HepG2 (cell line): ENCODE measurements at places on chromosomes 1 and 21.

GRCh38 chr1:54284781-54285529, 85.0 kb downstream of the MRPL37 start:
- no peak for DNase-seq

- DNase-seq = no peak
These were observed 2.7 kb upstream of the CD58 start for GRCh38 chr1:116573431-116574095.

DNA sequence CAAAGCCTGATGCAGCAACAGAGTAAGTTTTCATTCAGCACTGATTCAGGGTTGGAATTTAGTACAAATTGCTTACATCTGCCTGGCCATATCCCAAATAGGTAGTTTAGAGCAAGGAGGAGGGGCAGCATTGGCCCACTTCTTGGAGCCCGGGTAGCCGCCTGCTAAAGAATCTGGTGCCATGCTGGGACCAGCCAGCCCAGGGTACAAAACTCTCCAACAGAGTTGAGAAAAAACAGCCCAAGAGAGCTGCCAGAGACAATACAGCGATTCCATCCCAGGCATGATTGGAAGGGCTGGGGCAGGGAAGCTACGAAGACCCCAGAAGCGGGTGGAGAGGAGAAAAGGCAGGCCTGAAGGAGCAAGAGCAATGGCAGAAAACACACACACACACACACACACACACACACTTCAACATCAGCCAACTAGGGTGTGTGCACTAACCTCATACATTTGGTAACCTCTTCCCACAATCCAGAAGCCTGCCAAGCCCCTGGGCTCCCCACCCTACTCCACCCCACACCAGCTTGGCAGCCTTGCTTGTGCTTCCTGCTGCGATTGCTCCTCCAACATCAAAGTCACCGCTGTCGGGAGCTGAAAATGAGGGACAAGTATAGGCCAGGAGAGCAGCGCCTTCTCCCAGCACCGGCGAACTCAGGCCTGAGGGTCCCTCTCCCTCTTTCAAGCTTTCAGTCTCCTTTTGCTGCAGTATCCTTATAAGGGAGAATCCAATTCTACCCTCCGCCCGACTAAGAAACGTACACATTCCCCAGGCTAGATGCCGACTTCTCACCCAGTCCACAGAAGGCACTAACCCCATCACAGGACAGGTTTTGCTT, 1.2 kb downstream of the PIK3C2B start:
- peak; percentile 85 for DNase-seq

DNA sequence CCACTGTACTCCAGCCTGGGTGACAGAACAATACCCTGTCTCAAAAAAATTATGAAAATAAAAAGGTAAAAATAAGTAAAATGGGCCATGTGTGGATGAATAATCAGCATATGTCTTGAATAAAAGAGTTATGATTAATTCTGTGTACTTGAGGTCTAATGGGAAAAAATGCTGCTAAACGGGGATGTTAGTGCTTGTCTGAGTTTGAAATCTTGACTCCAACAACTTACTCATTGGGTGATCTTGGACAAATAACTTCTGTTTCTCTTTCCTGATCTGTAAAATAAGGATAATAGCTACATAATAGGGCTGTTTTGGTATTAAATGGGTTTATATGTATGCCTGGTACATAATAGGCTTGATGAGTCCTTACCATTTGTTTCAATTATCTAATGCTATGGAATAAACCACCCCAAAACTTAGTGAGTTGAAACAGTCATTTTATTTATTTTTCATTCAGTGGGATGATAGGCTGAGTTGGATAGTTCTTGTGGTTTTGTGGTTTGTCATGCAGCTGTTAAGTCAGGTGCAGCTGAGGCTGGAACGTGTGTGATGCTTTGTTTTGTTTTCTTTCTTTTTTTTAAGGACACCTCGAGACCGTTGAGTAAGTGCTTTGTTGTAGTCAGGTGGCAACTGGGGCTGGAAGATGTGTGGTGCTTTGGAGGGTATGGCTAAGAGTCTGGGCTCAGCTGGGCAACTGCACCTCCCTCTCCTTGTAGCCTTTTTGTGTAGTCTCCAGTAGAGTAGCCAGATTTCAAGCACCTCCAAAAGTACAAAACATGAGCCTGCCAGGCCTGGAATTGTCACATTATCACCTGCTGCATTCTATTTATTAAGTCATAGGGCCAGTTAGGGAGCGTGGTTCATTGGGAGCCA, 4.9 kb downstream of the MDM4 start:
- DNase-seq = no peak

DNA sequence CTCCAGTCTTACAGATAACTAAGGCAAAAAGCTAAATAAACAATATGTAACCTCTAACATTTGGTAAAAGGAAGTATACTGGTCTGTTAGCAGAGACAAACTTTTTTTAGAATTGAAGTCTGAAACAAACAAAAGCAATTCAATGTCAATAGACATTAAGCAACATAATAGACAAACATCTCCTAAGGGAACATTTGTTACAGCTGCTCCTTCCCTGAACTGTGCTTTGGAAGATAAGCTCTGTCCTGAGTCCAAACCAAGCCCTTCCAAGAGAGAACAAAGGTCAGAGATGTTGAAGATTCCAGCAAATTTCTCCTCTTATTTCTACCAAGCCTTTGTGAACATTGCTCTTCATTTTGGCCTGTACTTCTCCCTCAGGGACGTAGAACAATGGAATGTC, 25.3 kb downstream of the FMO2 start:
- DNase-seq = no peak

DNA sequence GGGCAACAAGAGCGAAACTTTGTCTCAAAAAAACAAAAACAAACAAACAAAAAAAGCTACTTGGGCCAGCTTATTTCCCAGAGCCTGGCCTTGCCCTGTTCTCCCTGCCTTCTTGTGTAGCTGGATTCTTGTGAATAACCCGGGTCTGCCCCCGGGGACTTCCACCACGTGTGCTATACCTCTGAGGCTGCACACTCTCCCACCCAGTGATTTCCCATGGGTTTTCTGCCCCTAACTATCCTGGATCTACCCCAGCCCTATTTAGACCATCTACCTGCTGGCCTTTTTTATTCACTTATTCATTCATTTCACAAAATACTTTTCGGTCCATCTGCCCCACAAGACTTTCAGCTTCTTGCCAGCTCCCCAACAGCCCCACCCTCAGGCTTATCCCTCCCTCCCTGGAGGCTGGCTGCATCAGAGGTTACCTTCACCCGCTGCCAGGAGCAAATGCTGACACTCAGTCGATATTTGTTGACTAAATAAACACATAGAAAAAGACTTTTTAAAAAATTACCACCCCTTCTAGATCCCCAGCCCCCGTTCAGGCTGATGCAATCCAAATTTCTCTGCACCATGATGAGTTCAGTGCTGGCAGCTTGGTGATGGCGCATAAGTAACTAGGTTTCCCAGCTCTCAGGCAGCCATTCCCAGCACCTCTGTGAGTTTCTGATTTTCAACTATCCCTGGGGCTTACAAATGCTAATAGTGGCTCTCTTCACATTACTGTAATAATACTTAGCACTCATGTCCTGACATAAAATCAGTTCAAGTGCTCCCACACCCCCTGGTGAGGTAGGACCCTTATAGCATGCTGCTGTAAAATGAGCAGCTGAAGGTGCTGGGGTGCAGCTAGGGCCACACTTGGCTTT, 30.7 kb upstream of the TARBP1 start:
- DNase-seq = no peak

DNA sequence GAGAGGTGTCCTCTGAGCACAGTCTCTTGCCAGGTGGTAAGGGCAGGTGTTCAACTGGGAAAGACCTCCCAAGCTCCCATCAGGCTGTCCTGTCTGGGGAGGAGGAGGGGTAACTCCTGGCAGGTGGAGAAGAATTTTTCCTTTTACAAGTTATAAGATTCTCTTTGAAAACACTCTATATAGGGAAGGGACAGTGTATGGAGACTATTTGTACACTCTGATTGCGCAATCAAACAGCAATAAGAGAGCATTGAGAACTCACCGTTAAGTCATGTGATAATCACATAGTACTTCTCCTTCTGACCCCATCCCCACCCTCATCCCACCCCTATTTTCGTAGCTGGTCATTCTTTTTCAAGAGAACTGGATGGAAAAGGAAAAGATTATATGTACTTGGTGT, 179.3 kb upstream of the ZNF644 start:
- DNase-seq = no peak

DNA sequence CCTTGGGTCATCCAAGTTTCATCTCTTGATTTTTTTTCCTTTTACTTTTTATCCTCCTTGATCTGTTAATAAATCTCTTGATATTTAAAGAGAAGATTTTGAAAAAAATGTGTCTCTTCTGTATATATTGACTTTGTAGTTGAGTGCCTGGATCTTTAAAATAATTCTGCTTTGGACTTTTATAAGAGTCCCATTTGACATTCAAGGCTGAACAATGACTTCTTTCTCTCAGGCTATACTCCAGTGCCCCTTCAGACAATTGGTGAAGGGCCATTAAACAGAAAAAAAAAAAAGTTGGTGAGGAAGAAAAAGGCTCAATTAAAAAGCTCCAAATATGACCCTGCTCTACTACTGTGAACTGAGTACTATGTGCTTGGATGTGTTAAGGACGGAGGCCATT, 40.9 kb upstream of the CITED4 start:
- no peak for DNase-seq
